Inflammatory macrophage (primary cell): ENCODE measurements at places on chromosomes 3 and 15.

GRCh38 chr15:66483131-66483566 is 14.4 kb downstream of the SNAPC5 start:
- peak; percentile 46 for DNase-seq

GRCh38 chr3:151318991-151319390 is 2.4 kb upstream of the GPR87 start:
- DNase-seq, result peak; percentile 66

GRCh38 chr3:66469220-66469640 is 31.6 kb downstream of the LRIG1 start:
- no peak for DNase-seq

- no peak for DNase-seq
Measured at GRCh38 chr15:90986790-90987507, 7.4 kb downstream of the PRC1 start.

DNA sequence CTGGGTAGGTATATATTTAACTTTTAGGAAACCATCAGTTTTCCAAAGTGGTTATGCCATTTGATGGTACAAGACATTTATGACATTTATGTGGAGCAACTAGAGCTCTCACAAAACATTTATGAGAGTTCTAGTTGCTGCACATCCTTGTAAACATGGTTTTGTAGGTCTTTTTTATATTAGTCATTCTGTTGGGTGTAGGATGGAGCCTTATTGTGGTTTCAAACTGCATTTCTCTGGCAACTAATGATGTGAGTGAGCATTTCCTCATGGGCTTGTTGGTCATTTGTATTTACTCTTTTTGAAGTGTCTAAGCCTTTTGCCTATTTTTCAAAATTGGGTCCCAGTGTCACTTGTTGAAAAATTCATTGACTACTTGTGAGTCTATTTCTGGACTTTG is 45.7 kb upstream of the MGLL start:
- DNase-seq, result no peak

DNA sequence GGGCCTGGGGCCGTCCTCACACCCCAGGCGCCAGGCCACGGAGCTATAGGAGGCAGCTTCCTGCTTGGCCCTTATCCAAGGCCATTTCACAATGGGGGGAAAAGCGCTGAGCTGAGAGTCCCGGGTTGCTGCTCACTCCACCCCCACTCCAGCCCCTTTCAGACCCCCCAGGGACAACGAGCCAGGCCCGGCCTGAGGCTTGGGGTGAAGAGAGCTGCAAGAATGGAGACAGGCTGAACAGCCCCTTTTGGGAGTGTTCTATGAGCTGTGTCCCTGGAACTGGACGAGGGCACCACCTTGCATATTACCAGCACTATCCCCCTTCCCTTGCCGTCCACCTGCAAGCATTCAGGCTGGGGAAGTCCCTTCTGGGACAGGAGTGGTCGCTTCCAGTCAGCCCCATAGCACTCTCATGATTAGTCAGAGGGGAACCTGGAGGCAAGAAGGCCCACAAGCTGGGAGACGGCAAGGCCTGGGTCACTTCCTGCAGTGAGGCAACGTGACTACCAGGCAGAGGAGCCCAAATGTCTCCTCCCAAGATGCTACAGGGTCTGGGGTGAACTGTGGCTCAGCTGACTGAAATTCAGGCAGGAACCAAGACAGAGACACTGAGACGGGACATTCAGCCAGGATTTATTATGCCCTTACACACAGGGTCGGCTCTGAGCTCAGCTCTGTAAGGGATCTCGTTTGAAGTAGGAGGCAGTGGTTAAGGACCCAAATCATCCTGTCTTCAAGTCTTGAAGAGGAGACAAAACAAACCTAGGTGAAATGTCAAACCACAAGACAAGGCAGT is 8.6 kb upstream of the SRP14 start:
- DNase-seq, result peak; percentile 78

- DNase-seq, result no peak
Measured at GRCh38 chr3:24401090-24401810, 93.4 kb downstream of the THRB start.

DNA sequence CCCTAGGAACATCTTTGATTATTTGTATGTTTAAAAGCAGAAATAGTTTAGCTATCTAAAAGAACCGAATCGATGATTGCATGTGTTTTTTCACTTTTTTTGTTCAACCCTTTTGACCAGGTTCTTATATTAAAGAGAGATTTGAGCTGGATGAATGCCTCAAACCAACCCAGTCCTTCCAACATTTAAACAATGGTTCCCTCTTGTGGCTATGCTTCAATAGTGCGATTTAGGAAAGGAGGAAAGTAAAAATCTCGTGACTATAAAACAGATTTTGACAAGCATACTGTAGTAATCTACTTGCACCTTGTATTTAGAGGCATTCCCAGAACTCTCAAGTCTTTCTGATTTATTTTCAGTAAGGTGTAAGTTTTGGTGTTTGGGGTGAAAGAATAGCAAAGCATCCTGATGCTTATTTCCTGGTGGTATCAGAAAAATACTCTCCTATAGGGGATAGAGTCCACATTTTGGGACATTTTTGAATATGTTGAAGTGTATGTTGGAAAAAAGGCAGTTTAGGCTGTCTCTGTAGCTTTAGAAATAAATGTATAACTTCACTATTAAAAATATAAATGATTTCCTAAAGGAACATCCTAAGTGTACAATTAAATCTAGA is 159.6 kb upstream of the KCNH8 start:
- peak; percentile 30 for DNase-seq

DNA sequence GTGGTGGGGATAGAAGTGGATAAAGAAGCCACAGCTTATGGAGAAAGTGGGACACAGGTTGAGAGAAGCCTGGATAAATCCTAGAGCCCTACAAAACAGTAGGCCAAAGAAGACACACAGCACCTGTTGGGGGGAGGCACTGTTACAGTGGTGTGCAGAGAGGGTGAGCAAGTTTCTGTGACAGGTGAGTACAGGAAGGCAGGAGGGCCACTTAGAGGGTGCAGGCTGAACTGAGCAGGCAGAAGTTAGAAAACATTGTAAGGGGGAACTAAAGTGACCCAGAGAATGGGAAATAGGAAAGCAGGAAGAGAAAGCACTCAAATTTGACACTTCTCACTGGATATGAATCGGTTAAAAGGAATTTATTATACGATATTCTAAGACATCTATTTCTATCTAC is 146.1 kb upstream of the TMCO5A start:
- DNase-seq, result no peak

GRCh38 chr15:49423901-49424550 is 984 bp downstream of the FGF7 start:
- no peak for DNase-seq
